ENCODE measurements at places on chromosomes 7 and 10.

DNA sequence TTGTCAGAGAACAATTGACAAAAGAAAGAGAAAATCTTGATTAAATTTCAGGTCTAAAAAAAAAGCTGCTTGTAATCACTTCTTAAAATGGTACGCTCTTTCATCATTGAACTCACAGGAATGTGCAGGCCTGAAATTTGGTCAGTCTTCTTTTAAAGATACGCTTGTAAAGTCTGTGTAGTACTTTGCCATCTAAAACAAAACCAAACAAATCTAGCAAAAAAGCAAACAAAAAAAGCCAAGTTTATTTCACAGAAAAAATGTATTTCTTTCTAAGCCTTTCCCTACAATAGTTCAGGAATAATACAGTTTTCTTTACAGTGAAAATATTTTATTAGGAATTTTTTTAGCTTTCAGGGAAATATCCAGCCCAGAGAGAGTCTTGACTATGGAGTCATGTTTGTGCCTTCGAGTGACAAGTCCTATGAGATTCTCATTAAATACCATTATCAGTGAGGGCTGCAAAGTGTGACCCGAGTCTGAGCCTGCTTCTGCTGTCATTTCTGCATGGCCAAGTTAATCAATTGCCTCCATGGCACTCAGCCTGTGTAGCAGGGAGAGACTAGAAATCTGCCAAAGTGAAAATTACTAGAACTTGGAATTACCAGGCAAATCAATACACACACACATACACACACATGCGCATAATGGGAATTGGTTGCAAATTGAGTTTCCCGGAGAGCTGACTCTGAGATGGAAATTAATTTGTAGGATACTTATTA lies 172.6 kb downstream of the OTUD1 start:
- no peak for DNase-seq

DNA sequence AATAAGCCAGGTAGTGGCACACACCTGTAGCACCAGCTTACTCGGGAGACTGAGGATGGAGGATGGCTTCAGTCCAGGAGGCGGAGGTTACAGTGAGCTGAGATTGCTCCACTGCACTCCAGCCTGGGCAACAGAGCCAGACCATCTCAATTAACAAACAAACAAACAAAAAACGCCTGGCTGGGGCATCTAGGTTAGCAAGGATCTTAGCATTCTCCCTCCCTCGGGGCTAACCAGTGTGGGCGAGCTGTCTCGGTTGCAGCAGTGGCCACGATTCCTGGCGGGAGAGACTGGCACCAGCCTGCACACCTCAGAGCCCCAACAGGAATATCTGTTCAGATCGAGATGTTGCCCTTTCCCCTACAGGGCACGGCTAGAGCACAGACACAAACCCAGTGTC lies 91.3 kb upstream of the KCTD7 start:
- no peak for DNase-seq

- no peak for DNase-seq
Measured at GRCh38 chr7:27971171-27971812, 209.3 kb downstream of the JAZF1 start.

DNA sequence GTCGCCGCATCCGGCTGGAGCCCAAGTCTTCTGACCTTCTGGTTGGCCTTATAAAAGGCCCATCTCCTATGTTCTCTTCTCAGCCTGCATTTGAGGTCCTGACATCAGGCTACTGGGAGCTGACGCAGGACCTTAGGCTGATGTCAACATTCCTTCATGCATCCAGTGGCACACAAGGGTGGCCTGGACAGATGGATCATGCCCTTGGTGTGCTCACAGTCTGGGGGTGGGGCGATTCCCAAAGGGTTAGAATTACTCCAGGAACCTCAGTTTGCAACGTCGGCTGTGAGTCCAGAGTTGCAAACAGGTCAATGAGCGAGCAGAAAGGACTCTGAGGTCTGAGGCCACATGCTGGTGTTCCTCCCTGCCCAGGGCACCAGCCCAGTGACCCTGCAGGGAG lies 8.2 kb upstream of the CLIP2 start:
- DNase-seq = no peak

DNA sequence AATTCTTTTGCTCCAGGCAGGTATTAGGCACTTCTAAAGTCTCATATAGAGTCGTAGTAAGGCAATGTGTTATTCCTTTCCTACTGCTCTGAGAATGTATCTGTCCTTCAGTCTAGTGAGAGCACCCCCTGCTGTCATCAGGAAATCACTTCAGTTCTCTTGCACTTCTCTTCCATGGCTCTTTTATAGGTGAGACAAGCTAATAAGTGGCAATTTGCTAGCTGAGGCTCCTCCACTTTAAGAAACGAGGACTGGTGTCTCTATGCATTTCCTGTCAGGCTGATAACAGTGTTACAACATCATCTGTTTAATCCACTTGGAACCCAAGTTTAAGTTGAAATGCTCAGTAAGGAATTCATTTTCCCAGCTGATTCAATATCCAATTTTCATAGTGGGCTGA lies 350.6 kb downstream of the TFEC start:
- no peak for DNase-seq

GRCh38 chr7:141572175-141572574 lies 21.0 kb downstream of the AGK start:
- DNase-seq = no peak

- DNase-seq = no peak
Measured at GRCh38 chr7:40815512-40815911, 680.7 kb downstream of the SUGCT start.

DNA sequence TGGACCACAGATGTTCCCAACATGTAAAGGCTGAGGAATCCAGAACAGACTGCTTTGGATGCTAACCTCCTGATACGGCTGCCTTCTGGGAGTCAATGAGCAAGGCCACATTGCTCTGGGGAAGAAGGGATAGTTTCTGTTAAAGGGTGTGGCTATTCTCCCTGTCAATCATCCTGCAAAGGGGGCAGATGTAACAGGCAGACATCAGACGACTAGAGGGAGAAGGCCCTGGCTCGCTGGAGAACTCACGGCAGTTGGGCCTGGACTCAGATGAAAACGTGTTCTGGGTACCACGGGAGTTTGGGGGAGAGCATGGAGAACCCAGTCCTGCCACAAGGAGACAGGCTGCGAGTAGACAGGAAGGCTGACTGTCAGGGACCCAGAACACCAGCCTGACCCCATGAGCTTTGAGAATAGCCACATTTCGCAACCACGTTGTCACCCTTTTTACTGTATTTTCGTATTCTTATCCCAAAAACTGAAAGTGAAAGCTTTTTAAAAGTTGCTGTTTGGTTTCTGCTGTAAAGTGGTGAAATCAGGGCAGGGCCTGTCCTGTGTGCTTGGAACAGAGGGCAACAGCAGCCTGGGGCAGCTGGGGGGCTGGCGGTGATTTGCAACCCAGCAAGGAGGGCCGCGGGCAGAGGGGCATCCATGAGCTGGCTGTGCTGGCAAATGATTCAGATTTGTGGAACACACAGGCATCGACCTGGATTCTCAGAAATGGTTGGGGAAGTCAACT lies 95.3 kb downstream of the MYOF start:
- DNase-seq = no peak

- DNase-seq = no peak
Measured at GRCh38 chr7:142175594-142175993, 64.1 kb downstream of the MGAM2 start.

- peak; percentile 71 for DNase-seq
Measured at GRCh38 chr7:100119970-100120732, 717 bp downstream of the CNPY4 start.

DNA sequence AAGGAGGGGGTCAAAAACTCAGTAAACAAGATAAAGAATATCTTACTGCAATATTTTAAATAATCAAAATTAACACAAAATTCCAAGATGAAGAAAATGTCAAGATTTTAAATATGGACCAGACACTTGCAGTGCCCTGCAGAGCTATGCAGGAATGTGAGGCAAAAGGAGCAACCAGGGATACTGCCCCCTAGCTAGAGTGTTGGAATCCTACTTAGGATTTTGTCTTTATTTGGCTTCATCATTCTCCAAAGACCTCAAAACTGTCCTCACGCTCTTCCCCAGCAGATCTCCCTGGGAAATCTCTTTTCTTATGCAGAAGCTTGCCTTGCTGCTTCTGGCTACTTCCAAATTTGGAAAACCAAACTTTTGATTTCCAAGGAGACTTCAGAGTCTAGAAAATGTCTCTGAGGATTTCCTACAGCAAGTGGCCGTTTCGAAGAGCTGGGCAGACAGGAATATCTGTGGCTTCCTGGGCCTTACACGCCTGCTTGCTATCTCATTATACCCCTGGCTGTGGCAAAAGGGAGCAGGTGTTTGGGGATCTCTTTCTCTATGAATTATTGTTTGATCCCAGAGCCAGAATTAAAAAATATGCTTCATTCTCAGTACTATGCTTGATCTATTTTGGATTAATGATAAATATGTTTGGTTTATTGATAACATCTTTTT lies 232.2 kb upstream of the BMPER start:
- DNase-seq = no peak

GRCh38 chr7:105126436-105126975 lies 112.5 kb downstream of the KMT2E start:
- no peak for DNase-seq

GRCh38 chr7:132495936-132496335 lies 80.3 kb downstream of the PLXNA4 start:
- no peak for DNase-seq

- peak; percentile 82 for DNase-seq
Measured at GRCh38 chr10:124614003-124614659, 130.0 kb downstream of the FAM53B start.

- DNase-seq = peak; percentile 2
Measured at GRCh38 chr7:23863209-23863787, 153.3 kb downstream of the STK31 start.

- DNase-seq = no peak
Measured at GRCh38 chr7:12653110-12653509, 34.3 kb upstream of the ARL4A start.

DNA sequence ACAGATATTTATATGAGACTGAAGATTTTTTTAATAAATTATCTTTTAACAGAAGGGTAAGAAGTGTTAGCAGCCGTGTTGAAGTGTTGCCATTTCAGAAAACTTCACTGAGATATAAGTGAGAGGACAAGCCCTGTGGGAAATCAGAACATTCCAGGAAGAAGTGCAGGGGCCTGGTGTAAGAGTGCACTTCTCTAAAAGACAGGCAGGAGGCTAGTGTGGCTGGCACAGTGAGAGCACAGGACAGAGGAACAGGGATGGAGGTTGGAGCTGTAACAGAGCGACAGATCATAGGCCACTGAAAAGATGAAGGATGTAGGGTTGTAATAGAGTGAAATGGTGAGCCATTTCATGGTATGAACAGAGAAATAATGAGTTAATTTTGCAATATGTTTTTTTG lies 608.9 kb downstream of the SORCS1 start:
- DNase-seq = no peak

DNA sequence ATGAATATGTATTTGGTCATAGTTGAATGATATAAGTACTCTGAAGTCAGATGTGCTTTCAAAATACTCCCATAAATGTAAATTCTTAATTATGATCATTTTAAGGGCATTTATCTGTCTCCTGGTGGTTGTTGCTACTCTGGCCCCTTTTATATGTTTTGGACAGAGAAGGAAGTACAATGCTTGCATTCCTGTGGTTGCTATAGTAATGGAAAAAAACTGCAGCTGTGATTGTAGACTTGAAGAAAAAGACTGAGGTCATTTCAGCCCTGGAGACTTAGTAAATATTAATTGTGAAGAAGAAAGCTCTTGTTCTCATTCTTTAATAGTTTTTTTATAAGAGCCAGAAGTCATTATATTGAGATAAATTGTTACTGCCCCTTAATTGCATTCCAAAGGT lies 70.2 kb upstream of the FERD3L start:
- no peak for DNase-seq

- DNase-seq = no peak
Measured at GRCh38 chr7:79272066-79272669, 181.3 kb downstream of the MAGI2 start.

- DNase-seq = no peak
Measured at GRCh38 chr10:79404231-79404609, 41.2 kb downstream of the ZCCHC24 start.

DNA sequence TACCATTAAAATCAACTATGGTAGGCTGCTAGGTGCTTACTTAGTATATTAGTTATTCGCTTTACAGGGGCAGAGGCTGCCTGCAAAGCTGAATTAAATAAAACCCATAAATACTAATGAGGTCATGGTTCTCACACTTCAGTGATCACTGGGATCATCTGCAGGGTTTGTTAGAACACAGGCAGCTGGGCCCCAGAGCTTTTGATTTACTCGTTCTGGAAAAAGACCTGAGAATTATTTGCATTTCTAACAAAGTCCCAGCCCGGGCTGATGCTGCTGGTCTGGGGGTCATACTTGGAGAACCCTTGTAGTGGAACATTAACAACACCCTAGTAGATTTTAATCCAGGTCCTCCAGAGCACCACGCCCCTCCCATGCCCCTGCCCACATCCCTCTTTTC lies 8.5 kb downstream of the UCN3 start:
- DNase-seq = no peak

- no peak for DNase-seq
Measured at GRCh38 chr7:20152511-20152910, 64.7 kb downstream of the MACC1 start.

- no peak for DNase-seq
Measured at GRCh38 chr7:20906801-20907453, 120.2 kb upstream of the SP8 start.

DNA sequence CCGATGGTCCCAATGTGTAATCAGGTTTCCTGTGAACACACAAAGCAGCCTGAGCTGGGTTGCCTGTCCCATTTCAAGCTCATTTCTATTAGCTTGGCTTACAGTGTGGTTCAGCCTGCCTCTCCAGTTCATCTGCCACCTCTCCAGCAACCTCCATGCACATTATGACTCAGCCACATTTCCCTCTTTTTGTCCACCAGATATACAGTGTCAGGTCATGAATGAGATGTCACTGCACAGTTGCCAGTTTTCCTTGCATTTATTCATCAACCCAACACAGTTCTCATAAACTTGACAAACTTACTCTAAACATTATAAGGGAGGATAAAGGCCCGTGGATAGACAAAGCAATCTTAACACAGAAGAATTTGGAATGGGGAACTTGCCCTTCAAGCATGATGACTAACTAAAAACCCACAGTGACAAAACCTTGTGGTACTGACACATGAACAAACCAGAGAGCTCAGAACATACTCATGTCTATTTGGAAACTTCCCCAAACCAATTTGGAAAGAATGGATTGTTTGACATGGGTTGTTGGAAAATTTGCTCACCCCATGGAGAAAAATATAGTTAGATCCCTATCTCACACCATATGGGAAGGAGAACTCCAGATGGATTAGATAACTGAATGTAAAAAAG lies 2.5 kb upstream of the CFAP58 start:
- no peak for DNase-seq

GRCh38 chr7:96710544-96710943 lies 898 bp upstream of the SEM1 start:
- no peak for DNase-seq

DNA sequence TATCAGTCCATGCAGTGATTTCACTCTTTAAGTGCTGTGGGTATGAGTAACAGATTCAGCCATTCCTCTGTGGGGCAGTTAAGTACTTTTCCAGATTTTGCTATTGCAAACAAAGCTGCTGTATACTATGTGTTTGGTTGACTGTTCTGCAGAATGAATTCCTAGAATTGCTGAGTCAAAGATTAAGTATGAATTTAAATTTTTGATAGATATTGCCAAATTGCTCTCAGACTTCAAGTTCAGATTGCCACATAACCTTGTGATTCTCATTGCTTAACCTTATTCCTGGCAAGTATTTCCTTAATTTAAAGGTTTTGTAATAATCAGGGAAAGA lies 21.6 kb upstream of the SAR1A start:
- no peak for DNase-seq

GRCh38 chr7:47326808-47327207 lies 255.1 kb downstream of the TNS3 start:
- no peak for DNase-seq

Measured in activated CD4-positive, alpha-beta T cell treated with anti-CD3 and anti-CD28 coated beads, Interleukin-2, amount 50 U/mL, for 48 hours (primary cell).